ENCODE measurements at places on chromosomes 12 and 14.

DNA sequence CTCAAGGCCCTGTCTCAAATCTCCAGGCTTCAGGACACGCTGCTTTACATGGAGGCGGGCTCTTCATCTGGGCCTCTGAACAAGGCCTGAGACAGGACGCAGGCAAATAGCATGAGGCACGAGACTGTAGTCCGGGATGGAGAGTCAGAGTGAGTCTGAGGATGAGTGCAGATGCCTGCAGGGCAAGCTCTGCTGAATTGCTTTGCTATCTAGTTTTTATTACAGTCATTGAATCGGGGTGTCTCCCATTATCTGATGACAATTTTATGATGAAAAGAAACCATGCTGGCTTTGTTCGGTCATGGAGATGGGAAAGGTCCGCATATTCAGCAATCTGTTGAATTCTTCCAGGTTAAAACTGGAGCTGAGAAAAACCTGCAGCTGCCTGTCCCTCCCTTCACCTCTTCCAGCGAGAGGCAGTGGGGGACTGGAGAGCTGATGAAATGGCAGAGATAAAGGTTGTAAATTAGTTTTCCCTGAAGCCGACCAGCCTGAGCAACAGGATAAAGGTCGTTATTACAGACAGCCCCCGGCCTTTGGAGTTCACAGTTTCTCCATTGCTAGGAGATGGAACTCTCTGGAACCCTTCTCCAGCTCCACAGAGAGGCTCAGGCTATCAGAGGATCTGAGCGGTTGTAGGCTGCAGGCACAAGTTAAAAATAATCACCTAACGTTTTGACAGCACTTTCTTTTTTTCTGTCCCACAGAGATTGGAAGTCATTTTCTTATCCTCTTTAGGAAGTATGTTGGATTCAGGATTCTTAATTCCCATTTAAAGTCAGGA is 1.3 kb upstream of the ADGRD1 start:
- peak; percentile 54 for DNase-seq

DNA sequence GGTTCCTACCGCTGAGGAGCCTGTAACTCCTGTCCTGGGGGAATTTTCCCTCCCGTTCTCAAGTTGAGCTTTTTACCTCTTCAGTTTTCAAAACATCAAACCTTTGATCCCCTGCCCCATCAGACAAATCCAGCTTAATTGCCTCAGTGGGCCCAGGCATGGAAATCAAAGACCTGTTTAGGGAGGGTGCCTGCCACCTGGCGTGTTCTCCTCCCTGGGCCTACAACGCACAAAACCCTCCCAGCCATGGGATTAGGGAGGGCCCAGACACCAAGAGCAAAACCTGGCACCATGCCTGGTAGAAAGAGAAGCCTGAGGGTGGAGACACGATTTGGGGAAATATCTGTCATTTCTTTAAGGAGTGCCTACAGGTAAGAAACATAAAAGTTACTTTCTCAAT is 672.9 kb downstream of the BCL11B start:
- DNase-seq = no peak

DNA sequence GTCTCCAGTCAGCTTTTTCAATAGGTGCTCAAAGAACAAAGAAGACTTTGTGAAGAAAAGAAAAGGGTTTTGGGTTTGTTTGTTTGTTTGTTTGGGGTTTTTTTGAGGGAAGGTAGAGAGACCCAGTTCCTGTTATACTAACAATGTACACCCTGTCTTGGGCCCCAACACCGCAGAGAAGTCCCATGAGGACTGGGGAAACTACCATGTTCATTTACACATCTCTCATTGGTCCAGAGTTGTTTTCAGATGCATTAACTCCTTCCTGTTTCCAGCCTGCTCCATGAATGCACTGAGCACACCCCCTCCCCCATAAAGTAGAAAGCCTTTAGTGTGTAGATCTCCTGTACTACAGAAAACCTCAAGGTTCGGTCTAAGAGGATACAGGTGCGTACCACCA is 51.1 kb upstream of the SLC8A3 start:
- no peak for DNase-seq

DNA sequence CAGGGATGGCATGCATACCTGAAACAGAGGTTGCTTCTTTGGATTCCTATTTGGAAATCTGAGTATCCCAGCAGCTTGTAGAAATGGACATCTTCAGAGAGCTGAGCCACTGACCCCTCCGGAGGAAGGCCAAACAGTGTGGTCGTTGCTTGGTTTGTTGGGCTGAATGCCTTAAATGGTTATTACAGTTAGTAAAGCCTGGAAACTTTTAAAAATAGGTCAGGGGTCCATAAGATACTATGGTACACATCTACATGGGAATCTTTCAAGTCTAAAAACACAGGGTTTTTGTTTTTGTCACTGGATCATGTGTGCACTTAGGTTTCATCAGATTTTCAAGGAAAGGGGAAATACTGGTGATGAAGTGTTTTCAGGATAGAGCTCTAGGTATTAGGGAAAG is 7.7 kb downstream of the DYRK2 start:
- no peak for DNase-seq

DNA sequence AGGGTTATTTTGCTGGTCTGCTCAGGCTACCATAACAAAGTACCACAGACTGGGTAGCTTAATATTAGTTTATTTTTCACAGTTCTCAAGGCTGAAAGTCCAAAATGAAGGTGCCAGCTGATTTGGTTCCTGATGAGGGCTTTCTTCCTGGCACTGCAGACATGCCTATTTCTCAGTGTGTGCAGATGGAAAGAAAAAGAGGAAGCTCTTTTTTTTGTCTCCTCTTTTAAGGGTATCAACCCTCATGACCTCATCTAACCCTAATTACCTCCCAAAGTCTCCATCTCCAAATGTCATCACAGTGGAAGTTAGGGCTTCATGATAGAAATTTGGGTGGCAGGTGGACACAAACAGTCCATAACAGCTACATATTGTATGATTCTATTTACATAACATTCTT is 25.0 kb upstream of the POLR3B start:
- DNase-seq = no peak

- DNase-seq = no peak
These were observed 4.9 kb downstream of the CFAP73 start for GRCh38 chr12:113154351-113154973.

- no peak for DNase-seq
These were observed 17.3 kb upstream of the DNAH10 start for GRCh38 chr12:123744836-123745235.

GRCh38 chr12:12745576-12746211 is 28.5 kb downstream of the CDKN1B start:
- DNase-seq = no peak

- no peak for DNase-seq
These were observed 5.4 kb upstream of the MGAT4C start for GRCh38 chr12:86261578-86261977.

DNA sequence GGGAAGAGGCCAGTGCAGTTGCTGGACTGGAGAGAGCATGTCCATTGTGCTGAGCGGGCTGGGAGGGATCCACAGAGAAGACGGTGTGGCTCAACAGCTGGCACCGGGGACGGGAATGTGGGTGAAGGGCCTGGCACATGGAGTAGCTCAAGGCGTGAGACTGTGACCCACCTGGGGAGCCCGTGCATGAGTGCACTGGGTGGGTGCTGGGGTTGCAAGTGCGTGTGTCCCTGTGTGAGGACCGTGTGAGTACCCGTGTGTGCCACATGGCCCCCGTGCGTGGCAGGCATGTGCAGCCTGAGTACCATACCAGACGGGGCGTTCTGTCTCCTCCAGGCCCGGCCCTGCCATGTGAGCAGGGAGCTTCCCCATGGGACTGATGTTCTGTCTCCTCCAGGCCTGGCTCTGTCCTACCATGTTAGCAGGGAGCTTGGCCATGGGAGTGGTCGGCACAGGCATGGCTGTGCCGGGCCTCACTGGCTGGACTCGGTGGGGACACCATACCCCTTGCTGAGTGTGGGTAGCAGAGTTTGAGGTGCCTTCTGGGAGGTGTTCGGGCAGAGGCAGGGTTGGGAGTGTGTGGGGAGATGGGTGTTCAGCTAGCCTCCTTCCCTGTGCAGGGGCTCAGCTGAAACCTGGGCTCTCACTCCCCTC is 234.4 kb downstream of the TMEM121 start:
- DNase-seq = no peak
